ENCODE measurements at places on chromosomes 13 and 19. TPM values are rescaled to one million over a fixed set of nuclear protein-coding genes. Genes with fewer than 3 reads are reported as not detected.

- DNase-seq, result no peak
These were observed 372.4 kb downstream of the SUCLA2 start for GRCh38 chr13:47628666-47629065.

DNA sequence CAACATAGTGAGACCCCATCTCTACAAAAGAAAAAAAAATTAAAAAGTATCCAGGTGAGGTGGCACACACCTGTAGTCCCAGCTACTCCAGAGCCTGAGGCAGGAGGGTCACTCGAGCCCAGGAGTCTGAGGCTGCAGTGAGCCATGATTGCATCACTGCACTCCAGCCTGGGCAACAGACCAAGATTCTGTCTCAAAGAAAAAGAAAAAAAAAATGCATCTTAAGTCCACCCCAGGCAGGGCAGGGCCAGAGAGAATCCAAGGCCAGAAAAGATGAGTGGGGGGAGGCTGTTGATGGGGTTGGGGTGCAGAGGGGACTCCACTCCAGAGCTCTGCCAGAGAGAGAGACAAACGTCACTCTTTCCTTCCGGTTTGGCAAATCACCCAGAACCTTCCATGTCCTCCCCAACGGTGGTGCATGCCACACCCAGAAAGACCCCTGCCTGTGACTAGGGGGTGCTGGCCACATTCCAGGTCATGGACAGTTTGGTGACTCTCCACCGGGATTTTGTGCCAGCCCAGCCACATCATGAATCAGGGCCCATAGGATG lies 431 bp downstream of the FUT3 start:
- DNase-seq, result no peak

GRCh38 chr19:38679839-38680238 lies 32.4 kb downstream of the ACTN4 start:
- DNase-seq, result no peak

- no peak for DNase-seq
These were observed 34.6 kb downstream of the ATP8A2 start for GRCh38 chr13:25406377-25406776.

DNA sequence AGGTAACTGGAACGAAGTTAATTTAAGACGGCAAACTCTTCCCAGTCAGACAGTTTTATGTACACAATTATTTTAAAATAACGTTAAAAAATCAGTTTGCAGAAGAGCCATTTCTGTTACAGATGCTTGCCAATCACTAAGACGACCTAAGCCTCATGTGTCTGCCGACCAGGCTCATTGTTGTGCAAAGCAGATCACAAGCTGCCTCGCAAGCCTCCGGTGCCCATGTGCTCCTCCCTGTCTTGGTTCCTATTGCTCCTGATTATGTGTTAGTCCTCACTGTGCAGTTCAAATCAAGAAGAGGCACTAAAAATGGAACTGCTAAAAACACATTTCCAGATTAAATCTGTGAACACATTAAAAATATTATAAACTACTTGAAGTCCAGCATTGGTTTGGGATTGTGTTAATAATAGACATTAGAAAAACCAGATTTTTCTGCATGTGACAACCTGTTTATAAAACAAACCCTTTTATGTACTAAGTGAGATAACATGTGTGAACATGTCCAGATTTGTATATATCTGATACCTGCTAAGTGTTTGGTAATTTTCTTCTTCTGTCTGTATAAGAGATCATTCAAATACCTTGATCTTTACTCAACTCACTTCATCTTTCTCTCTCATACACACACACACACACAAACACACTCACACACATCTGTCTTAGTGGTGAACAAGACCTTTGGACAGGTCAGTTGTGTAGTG lies 81.9 kb upstream of the SLC15A1 start:
- DNase-seq, result no peak

- no peak for DNase-seq
These were observed 2.6 kb downstream of the ZSCAN4 start for GRCh38 chr19:57671124-57671895.

DNA sequence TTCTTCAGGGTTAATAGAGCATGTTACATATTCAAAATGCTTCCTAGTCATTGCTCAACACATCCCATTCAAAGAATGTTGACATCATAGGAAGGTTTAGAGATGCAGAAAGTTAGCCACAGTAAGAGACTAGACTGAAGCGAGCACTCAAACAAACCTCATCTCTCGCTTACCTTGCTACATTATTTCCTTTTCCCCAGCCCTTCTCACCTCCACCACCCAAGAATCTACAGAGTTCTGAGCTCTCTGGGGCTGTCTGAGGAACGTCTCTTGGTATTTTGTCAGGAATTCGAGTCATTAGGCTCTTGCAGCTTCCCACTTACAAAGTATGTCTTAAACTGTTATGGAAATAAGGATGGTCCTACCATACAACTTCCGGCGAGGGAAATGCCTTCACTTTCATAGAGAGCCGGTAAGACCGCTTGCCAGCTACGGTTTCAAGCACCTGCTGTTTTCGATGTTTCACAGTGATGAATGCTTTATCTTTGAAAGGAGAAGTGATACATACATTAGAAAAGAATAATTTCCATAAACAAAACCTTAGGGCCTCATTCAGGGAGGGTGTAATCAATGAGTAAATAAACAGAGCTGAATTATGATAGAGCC lies 65.1 kb downstream of the FLT1 start:
- DNase-seq, result no peak

DNA sequence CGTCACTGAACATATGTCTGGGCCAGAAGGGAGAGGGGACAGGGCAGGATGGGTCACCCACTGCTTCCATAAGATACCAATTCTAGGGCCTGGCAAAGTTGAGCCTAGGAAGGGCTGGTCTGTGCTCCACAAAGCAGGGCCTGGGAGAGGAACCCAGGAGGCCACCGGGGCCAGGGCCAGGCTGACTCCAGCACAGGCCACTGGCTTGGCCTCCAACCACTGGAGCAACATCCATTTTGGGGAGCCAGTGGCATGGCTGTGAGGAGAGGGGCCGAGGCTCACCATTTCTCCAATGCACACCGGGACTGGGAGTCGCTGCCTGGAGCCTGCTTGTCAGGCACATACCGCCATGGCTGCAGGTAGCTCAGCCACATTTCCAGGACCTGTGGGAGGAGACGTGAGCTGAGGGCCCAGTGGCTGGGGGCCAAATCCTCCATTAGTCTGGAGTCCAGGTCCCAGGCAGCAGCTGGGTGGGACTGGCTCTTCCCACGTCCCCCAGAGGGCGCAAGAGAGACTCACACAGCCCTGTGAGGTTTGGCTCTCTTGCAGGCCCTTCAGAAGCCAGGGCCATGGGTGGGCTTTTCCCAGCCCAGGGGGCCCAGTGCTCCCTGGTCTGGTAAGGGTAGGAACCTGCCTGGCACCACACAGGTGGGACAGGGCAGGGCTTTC lies 27.7 kb downstream of the TUBA3C start:
- peak; percentile 11 for DNase-seq

- DNase-seq, result peak; percentile 21
These were observed 233.0 kb upstream of the KLF12 start for GRCh38 chr13:74367193-74367592.

ZNF737 gene
- 22.5 TPM for total RNA-seq

KLF12 gene
- total RNA-seq, result 33.6 TPM

CA11 gene
- 10.8 TPM for total RNA-seq

PDX1 gene
- total RNA-seq, result not detected

FXYD7 gene
- total RNA-seq, result 4.5 TPM

VRK3 gene
- total RNA-seq, result 86.9 TPM

KIR2DL4 gene
- 0.30 TPM for total RNA-seq
